DMS53 (cell line): ENCODE measurements at places on chromosomes 13 and 19.

DNA sequence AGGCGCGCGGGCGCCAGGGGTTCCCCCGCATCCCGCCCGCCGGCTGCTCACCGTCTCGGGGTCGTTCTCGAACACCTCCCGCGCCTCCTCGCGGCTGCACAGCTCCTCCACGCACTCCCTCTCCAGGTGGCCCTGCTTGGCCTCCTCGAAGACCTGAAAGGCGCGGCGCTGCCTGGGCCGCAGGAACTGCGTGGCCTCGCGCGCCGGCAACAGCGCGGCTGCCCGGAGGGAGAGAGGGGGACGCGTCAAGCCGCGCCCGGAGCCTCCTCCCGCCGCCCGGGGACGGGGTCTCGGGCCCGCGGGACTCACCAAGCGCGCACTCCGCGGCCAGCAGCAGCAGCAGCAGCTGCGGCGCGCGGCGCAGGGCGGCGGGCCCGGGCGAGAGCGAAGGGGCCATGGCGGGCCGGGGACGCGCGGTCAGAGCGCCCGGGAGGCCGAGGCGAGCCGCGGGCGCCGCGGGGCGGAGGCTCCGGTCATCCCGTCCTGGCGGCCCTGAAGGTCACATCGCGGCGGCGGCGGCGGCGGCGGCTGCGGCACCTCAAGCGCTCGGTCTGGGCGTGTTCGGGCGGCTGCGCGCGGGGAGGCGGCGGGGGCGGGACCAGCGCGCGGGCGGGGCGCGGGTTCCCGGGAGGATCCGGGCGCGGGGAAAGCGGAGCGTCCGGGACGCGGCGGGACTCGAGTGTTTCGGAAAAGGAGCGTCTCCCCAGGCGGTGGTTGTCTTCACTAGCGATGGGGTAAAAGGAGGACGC, at the start of gene GAS6:
Gene GAS6 (minus strand): TSS at position 553 of the 749 bp plus-strand sequence. CDS start 156 bp downstream, at position 397.
- peak; percentile 36 for DNase-seq

- peak; percentile 89 for DNase-seq
Measured at GRCh38 chr13:70249332-70250064, 141.2 kb upstream of the KLHL1 start.

- no peak for DNase-seq
Measured at GRCh38 chr19:45047188-45047797, 8.4 kb downstream of the CLASRP start.

DNA sequence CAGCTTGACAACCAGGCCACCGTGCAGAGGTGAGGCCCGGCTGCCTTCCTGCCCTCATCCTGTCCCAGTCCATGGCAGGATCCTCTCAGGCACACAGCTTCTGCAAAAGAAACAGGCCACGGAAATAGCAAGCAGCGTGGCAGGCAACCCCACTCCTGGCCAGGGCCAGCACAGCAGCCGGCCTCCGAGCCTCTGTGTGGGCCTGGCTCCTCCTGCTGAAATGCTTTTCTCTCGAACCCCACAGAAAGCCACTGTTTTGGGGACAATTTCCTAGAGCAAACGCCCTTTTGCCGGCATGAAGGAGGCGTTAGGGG, 39.5 kb upstream of the F7 start:
- no peak for DNase-seq
